MM.1S (cell line): ENCODE measurements at places on chromosomes 13 and 19.

DNA sequence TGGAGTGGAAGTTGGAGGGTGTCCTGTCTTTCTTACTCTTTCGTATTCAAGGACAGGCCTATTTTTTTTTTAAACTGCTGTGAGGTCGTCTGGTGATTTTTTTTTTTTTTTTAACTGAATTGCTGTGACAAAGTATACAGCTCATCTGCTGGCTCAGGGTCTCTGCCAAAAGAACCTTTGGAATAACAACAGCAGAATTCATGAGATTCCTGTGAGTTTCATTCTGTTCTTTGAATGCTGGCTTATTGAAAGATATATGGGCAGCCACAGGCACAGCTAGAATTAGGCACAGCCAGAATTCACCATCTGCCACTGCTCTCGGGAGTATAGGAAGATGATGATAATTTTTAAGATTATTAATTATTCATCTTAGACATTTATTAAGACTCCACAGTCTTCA is 21.4 kb upstream of the FRY start:
- H3K4me3 ChIP-seq: no peak overlapping the region
- no peaks in the 10 kb centered on the region for H3K4me1 ChIP-seq
- no peak overlapping the region for H3K27ac ChIP-seq
- no peak for DNase-seq
- no peaks in the 10 kb centered on the region for H3K36me3 ChIP-seq
- no peaks in the 10 kb centered on the region for H3K27me3 ChIP-seq

GRCh38 chr13:28492569-28493367 is 2.2 kb downstream of the FLT1 start:
- H3K4me3 ChIP-seq: no peak overlapping the region
- no peaks in the 10 kb centered on the region for H3K4me1 ChIP-seq
- no peaks in the 10 kb centered on the region for H3K36me3 ChIP-seq
- H3K27ac ChIP-seq: no peak overlapping the region

DNA sequence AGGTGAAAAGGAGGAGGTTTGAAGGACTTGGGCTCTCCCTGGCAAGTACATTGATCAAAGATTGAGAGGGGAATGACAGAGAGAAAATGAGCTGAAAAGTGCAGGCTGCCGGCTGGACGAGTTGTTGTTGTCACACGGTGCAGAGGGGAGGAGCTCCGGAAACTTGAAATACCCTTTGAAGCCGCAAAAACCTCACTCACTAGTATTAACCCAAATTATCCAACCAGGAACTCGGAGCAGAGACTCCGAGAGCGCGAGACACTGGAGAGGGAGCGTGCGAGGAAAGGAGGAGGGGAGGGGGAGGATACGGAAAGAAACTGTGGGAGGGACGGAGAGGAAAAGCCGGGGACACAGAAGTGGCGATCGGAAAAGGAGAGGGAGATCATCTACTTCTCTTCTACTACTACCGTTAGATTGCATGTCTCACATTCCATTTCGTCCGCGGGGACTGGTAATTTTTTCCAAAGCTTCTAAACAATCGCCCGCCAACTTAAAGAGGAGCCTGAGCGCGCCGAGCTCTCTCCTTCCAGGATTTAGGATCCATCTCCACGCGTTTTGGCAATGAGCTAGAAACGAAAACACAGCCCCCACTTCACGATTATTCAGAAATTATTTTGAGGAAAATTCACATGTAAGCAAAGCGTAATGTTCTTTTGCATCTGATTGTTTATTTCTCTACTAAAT is at the start of gene DACH1:
DACH1 (minus strand) TSS at position 74 of the 684 bp plus-strand sequence.
- H3K27me3 ChIP-seq: no peaks in the 10 kb centered on the region
- no peaks in the 10 kb centered on the region for H3K36me3 ChIP-seq
- no peaks in the 10 kb centered on the region for H3K4me1 ChIP-seq
- H3K27ac ChIP-seq: no peak within 1 kb of the TSS
- DNase-seq: peak; percentile 51

GRCh38 chr19:40163541-40164129 is 27.6 kb upstream of the MAP3K10 start:
- no peaks in the 10 kb centered on the region for H3K36me3 ChIP-seq
- H3K27me3 ChIP-seq: no peaks in the 10 kb centered on the region
- peak overlapping the region; percentile 50; the same call in 1 of the 2 replicates for H3K27ac ChIP-seq
- peaks cover 18% of the 10 kb centered on the region for H3K4me1 ChIP-seq
- DNase-seq: peak; percentile 40

DNA sequence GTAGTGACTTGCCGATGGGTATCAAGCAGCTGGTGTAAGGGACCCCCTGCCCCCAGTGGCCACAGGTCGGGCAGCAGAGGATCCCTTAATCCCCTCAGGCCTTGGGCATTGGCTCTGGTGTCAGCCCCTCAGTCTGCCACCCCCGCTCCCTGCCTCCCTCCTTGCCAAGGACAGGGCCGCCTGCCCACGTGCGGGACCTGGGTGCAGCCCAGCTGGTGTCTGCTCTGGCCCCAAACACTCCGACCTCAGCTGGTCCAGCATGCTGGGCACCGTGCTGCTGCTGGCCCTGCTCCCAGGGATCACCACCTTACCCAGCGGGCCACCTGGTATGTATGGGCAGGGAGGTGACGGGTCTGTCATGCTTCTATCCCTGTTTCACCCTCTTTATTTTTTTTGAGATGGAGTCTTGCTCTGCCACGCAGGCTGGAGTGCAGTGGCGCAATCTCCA is at the start of gene TGFBR3L:
TGFBR3L (plus strand) TSS at position 233 of the 448 bp plus-strand sequence.
- no peak within 1 kb of the TSS for H3K27ac ChIP-seq
- H3K36me3 ChIP-seq: no peaks in the 10 kb centered on the region; the same call in 1 of the 2 replicates
- H3K4me1 ChIP-seq: peaks cover 10% of the 10 kb centered on the region; the same call in 1 of the 2 replicates
- DNase-seq: no peak
- no peak within 1 kb of the TSS for H3K4me3 ChIP-seq
- peaks cover 30% of the 10 kb centered on the region for H3K27me3 ChIP-seq

- no peaks in the 10 kb centered on the region for H3K4me1 ChIP-seq
- no peaks in the 10 kb centered on the region for H3K27me3 ChIP-seq
- no peak for DNase-seq
- H3K4me3 ChIP-seq: no peak overlapping the region
Measured at GRCh38 chr13:33352526-33352925, 67.0 kb upstream of the STARD13 start.

- peaks cover 20% of the 10 kb centered on the region for H3K4me1 ChIP-seq
- H3K27ac ChIP-seq: no peak overlapping the region
- no peak overlapping the region for H3K4me3 ChIP-seq
Measured at GRCh38 chr19:50007947-50008346, 17.2 kb downstream of the VRK3 start.

- H3K27me3 ChIP-seq: no peaks in the 10 kb centered on the region
- H3K4me3 ChIP-seq: peak overlapping the region; percentile 90
- peak; percentile 44 for DNase-seq
- no peaks in the 10 kb centered on the region for H3K36me3 ChIP-seq
- no peaks in the 10 kb centered on the region for H3K4me1 ChIP-seq
Measured at GRCh38 chr13:24511019-24511815, 1.4 kb downstream of the PARP4 start.

DNA sequence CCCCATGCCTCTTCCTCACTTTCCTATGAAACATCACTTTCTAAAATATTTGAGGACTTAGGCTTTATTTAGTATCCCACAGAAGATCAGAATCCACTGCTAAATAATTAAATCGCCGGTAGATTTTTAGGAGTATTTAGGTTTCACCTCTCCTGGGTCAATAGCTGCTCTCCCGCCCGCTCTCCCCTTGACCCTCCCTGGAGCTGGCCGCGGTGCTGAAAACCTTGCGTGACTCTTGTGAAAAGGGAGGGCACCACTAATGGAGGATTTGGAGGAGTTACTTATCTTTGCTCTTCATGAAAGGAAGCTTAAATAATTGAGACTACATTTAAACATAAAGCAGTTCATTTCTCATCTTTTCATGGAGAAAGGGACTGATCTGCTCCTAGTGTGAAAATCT is 14.1 kb downstream of the POU4F1 start:
- H3K4me1 ChIP-seq: no peaks in the 10 kb centered on the region
- no peak overlapping the region for H3K4me3 ChIP-seq
- H3K27me3 ChIP-seq: no peaks in the 10 kb centered on the region
- no peak overlapping the region for H3K27ac ChIP-seq

DNA sequence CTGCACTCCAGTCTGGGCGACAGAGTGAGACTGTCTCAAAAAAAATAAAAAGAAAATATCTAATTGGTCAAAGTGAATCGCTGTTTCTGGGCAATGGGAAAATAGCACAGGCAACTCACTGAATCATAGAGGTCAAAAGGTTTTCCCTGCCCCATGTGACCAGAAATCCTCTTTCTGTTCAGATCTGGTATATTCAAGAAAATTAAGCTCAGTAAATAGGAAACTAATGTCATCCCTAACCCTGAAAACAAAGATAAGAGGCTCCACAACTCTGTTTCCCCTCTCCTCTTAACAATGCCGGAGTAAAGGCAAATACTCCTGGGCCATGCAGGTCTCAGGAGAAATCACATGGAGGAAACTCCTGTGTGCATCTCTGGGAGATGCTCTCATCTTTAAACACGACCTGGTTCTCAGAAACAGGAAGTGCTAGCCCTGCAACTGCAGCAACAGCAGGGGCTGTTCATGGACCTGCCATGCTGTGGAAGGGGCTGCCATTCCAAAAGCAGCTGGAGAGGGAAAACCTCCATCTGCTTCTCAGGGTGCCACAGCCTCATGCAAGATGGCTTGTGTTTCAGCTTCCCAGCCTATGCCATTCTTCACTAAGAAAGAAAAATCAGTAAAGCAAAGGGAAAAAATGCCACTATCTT is 47.5 kb upstream of the SLC7A9 start:
- no peak overlapping the region for H3K27ac ChIP-seq
- DNase-seq: no peak
- H3K4me3 ChIP-seq: no peak overlapping the region
- H3K36me3 ChIP-seq: no peaks in the 10 kb centered on the region
- no peaks in the 10 kb centered on the region for H3K27me3 ChIP-seq
- H3K4me1 ChIP-seq: peaks cover 5% of the 10 kb centered on the region; the same call in 1 of the 2 replicates

GRCh38 chr19:33554821-33555220 is 33.2 kb upstream of the PEPD start:
- H3K27me3 ChIP-seq: peaks cover 29% of the 10 kb centered on the region
- no peak for DNase-seq
- no peak overlapping the region for H3K4me3 ChIP-seq
- no peaks in the 10 kb centered on the region for H3K4me1 ChIP-seq
- H3K36me3 ChIP-seq: no peaks in the 10 kb centered on the region
- no peak overlapping the region for H3K27ac ChIP-seq

DNA sequence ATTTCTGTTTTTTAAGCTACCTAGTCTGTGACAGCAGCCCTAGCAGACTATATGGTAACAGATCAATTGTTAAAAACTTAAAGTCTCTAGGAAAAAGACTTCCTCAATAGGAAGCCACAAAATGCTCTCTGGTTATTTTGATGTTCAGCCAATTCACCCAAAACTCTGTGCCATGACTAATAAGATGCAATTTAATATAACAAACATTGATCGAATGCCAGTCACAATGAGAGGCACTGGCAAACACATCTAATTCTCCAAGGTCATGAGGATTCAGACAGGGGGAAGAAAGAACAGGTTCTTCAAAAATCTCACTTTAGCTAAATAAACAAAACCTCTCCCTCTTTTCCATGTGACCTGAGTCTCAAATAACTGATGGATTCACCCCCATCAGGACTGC is 107.5 kb downstream of the SUCLA2 start:
- no peak overlapping the region for H3K27ac ChIP-seq
- H3K36me3 ChIP-seq: no peaks in the 10 kb centered on the region
